Spleen (tissue), 13 donors: ENCODE measurements at places on chromosomes 5 and 9. TPM values are rescaled to one million over a fixed set of nuclear protein-coding genes. Genes with fewer than 3 reads are reported as not detected.

BAAT gene
- polyA plus RNA-seq = 0.02 TPM

- H3K4me1 ChIP-seq = peaks cover 84% of the 10 kb centered on the region
- H3K4me3 ChIP-seq = no peak overlapping the region
- no peak overlapping the region for H3K27ac ChIP-seq
- no peaks in the 10 kb centered on the region for H3K27me3 ChIP-seq
- H3K36me3 ChIP-seq = no peaks in the 10 kb centered on the region
These were observed 15.5 kb upstream of the FCN1 start for GRCh38 chr9:134933076-134933659.

- H3K27ac ChIP-seq = no peak overlapping the region
- H3K27me3 ChIP-seq = peaks cover 33% of the 10 kb centered on the region
These were observed 93.6 kb downstream of the MRPL36 start for GRCh38 chr5:1706021-1706420.

DNA sequence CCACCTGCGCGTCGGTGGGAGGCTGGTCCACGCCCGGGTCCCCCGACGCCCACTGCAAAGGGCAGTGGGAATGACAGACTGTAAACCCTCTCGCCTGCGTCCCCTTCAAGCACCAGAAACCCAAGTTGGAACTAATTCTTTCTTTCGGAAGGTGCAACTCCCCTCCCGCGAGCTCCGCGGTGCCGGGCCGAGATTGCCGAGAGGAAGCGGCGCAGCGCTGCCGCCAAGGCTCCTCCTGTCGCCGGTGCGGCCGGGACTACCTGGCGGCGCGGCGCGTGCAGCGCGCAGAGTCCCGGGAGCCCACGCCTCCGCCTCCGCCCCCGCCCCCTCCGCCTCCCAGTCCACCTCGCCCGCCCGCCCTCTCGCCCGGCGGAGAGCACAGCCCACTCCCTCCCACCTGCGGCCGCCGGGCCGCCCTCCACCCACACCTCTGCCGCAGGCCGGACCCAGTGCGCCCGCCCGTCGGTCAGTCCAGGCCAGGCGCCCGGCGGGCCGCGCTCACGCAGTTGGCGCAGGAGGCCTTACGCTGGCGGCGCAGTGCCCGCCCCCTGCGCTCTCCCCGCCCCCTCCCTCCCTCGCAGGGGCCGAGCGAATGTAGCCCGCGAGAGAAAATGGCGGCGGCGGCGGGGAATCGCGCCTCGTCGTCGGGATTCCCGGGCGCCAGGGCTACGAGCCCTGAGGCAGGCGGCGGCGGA lies at the start of gene MAP3K1:
Gene MAP3K1, plus strand, starts transcription at position 587 of the 695 bp plus-strand sequence. Its CDS starts 25 bp downstream, at position 612.
- H3K27ac ChIP-seq = peak within 1 kb of the TSS; percentile 96
- H3K4me1 ChIP-seq = peaks cover 33% of the 10 kb centered on the region
- no peaks in the 10 kb centered on the region for H3K36me3 ChIP-seq
